Osteocyte (in vitro differentiated cells): ENCODE measurements at places on chromosomes 11 and 22. TPM values are rescaled to one million over a fixed set of nuclear protein-coding genes. Genes with fewer than 3 reads are reported as not detected.

The NECTIN1 gene
- total RNA-seq = 7.2 and 9.5 TPM in 2 replicates

DNA sequence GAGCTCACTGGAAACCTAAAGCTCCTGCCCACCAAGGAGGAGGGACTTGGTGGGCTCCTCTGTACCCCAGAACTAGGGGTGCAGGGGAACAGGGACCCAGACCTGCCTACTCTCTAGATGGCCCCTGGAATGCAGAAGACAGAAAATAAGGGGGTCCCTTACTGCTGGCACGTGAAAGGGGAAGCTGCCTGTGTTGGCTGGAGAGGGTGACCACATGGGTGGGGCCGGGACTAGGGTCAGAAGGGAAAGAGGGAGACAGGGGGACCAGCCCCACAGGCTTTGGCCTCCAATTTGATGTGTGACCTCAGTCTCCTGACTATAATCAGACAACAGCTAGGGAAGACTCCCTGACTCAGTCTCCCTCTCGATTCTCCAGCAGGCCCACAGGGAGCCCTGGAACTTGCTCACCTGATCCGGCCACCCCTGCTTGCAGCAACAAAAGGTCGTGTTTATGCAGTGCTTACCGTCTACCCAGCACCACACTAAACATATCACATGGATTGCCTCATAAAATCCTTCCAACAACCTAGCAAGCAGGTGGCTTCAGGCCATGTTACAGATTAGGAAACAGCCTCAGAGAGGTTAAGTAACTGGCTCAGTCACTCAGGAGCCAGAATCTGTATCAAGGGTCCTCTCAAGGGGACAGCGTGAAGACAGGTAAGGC lies 10.2 kb downstream of the ARAP1 start:
- DNase-seq = no peak

The SAA1 gene
- total RNA-seq = not detected in 2 replicates

The ISX gene
- total RNA-seq = not detected in 2 replicates

DNA sequence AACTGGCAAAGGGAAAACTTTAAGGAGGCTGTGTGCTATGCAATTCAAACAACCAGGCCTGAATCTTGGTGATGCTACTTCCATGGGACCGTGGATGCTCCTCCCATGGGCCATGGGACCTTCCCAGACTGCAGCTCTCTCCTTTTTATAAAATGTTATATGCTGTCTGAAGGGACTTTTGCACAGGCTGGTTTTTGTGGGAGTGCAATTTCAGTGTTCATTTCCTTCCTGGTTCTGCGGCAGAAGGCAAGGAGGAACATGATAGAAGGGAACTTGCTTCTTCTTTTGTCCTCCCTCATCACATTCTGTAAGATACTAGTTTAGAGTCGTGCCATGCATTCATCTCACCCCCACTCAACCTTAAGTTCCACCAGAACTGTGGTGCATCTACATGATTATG lies 68.9 kb downstream of the C11orf58 start:
- DNase-seq = no peak

The RAG1 gene
- total RNA-seq = 0.46 and 0.55 TPM in 2 replicates

GRCh38 chr11:105492010-105492409 lies 117.9 kb upstream of the GRIA4 start:
- DNase-seq = no peak

DNA sequence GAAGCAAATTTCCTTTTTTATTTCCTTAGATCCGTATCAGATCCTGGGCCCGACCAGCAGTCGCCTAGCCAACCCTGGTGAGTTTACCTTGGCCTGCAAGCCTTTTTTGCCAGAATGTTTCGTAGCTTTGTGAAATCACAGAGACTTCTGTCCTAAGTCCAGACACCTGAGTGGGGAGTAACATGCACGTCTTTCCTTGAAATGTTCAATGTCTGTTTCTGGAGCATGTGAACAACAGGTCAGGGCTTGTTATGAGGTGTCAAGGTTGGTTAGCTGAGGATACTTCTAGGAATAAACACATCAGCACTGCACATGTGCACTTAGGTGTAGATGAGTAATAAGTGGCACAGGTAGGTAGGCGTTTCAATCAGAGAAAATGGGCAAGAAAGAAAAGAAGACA lies 58.0 kb downstream of the KCNJ1 start:
- no peak for DNase-seq

DNA sequence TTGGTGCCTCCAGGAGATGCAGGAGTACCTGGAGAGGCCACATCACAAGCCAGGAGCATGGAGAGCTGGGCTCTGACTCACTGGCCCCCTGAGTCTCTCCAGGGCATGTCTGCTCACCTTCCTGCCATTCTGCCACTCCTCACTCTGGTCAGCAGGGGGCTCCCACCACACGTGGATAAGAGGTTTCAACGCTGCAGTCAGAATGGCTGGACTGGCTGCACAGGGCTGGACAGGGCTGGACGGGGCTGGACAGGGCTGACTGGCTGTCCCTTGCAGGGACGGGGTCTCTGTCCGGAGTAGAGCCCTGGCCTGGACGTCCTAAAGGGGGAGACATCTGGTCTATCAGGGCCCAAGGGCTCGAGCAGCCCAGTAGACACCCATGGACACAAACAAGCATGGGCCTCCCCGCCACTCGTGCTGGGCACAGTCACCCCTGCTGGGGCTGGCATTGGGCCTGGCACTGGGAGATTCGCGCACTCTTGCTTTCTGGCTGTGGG lies 34.6 kb downstream of the CYTH4 start:
- DNase-seq = peak; percentile 91

The FADS2 gene
- 193 and 207 TPM in 2 replicates for total RNA-seq

DNA sequence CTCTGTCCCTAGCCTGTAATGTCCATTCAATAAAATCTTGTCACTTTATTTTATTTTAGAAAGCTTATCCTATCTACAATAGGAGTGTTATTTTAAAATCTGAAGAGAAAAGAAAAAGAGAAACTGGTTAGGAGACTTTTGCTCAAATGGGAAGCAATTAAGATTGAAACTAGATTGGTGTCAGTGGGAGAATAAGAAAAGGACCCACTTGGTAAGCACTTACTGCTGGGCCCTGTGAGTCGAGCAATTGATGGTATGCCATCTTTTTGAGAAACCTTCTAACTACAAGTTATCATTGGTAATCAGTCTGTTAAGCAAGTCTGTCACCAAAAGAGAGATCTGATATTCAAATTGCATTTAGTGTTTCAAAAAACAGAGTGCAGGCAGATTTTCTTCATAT lies 258.4 kb downstream of the GRM5 start:
- DNase-seq = no peak

DNA sequence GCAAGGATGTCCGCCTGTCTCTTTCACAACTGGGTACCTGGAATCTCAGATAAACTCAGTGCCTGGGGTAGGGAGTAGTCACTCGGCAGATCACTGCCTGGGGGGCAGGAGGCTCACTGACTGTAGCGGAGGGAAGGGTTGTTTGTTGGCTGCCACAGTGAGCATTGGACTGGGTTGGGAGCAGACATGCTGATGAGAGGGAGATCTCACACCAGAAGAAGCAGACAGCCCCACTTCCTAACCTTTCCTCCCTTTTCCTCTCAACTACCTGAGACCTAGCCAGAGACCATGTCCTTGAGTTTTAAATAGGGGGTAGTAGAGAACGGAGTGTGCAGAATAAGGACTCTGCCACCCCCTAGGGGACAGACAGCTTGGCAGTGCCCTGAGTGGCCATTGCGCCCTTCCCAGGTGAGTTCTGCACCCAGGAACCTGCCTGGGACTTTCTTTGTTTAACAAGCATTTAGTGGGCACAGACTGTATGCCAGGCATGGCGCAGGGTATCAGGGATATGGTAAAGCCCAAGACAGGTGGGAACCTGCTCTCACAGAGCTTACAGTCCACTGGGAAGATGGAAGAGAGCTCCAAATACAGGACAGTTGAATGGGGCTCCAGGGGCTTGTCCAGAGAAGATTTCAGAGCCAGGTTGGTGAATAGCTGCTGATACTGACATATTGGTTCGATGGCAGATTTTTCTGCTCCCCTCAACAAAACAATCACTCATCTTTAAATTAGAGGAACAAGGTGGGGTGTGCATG lies 115.7 kb upstream of the NNMT start:
- DNase-seq = no peak

- DNase-seq = no peak
Observed at GRCh38 chr11:47714554-47715081, 551 bp downstream of the AGBL2 start.

- DNase-seq = no peak
Observed at GRCh38 chr11:66012371-66012945, 650 bp downstream of the CST6 start.

- DNase-seq = no peak
Observed at GRCh38 chr22:31333641-31334040, 12.5 kb downstream of the PATZ1 start.

- no peak for DNase-seq
Observed at GRCh38 chr22:45518580-45518991, 15.9 kb downstream of the FBLN1 start.

DNA sequence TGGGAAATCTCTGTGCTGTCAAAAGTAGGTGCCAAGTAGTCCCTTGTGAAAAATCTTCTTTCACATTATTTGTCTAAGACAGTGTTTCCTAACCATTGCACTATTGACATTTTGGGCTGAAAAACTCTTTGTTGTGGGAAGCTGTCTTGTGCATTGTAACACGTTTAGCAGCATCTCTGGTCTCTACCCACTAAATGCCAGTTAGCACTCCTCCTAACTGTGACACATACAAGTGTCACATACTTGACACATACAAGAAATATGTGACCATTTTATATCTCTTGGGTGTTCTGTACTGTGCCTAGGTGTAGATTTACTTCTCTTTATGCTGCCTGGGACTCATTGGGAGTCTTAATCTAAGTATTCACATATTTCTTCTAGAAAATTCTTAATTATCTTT lies 57.8 kb downstream of the NXPE1 start:
- DNase-seq = no peak

DNA sequence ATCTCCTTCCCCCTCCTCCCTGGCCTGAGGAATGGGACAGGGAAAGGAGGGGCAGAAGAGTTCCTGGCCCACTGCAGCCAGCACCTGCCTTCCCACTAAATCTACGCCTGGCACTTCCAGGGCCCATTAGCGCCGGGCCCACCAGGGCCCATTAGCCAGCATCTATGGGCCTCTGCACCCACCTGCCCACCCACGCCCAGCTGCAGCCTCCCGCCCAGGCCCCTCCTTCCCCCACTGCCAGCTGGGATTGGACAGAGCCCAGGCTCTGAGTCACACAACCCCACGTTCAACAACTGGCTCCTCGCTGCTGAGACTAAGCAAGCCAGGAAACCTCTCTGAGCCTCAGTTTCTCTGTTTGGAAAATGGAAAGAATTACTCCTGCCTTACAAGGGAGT lies 48.7 kb downstream of the CYTH4 start:
- DNase-seq = no peak

The PTGDR2 gene
- total RNA-seq = 0.68 and 0.91 TPM in 2 replicates

- no peak for DNase-seq
Observed at GRCh38 chr22:46966495-46966845, 204.0 kb downstream of the TBC1D22A start.

- DNase-seq = no peak
Observed at GRCh38 chr11:10400856-10401255, 54.2 kb upstream of the AMPD3 start.

DNA sequence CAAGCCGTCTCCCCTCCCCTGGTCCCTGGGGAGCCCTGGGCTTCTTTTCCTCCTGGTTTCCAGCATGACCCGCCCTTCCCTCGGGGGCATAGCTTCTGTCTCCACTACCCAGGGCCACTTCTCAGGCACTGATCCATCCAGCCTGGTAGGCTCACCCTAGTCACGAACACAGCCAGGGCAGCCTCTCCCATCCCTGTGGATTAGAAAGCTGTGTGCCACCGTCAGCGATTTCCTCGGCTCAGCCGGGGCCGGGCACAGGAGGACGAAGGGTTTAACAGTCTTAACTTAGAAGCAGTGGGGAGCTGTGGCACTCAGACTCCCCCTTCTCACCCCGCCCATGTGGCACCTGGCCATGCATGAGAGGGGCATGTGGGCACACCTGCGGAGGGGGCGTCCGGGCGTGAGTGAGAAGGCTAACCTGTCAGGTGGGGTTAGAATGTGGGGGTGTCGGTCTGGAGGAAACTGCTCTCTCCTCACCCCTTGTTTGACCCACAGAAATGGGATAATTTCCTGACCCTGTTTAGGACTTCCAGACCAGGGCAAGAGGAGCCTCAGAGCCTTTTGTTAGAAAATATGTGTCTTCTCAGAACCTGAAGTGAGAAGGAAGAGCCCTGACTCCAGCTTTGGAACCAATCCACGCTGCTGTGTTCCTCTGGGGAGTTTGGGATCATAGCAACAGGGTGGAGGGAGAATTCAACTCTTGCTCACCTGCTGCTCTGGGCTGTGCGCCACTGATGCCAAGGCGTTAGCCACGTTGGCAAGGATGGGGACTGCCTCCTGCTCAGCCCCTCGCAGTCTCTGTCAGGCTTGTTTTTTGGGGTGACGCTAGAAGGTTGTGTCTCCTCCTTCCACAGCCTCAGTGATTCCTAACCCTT lies 14.6 kb downstream of the GLB1L2 start:
- peak; percentile 82 for DNase-seq

DNA sequence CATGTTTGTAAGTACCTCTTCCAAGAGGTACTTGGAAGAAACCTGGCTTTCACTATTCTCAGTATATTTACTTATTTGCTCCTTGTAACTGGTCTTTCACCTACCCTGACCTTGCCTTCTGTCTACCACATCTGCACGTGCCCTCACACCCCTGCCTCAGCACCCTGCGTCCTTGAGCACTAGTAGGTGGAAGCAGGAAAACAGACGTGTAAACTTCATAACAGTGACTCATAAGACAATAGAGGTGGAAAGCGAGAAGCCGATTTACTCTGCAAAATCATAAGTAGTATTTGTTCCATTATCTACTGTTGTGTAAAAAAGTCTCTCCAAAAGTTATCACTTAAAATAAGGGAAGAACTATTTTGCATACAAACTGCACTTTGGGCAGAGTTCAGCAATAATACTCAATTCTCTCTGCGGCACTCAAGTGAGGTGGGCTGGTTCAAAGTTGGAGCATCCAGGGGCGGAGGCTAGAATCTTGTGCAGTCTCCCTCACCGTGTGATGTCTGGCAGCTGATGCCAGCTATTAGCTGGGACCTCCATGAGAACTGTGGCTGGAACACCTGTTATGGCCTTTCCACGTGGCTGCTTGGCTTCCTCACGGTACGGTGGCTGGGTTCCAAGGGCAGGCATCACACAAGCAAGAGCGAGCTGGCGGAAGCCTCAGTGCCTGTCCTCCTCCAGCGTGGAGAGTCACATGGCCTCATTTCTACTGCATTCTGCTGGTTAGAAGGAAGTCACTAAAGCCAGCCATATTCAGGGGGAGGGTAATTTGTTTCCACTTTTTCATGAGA lies 30.4 kb downstream of the PACS1 start:
- peak; percentile 53 for DNase-seq

GRCh38 chr11:27976262-27976661 lies 131.7 kb downstream of the KIF18A start:
- DNase-seq = no peak

GRCh38 chr11:102177974-102178631 lies 67.9 kb downstream of the YAP1 start:
- DNase-seq = no peak

- DNase-seq = no peak
Observed at GRCh38 chr11:38517991-38518390, 1920.0 kb upstream of the RAG2 start.
